Osteocyte (in vitro differentiated cells): ENCODE measurements at places on chromosomes 4 and X.

- DNase-seq: no peak
Observed at GRCh38 chr4:186024637-186025407, 44.1 kb upstream of the TLR3 start.

DNA sequence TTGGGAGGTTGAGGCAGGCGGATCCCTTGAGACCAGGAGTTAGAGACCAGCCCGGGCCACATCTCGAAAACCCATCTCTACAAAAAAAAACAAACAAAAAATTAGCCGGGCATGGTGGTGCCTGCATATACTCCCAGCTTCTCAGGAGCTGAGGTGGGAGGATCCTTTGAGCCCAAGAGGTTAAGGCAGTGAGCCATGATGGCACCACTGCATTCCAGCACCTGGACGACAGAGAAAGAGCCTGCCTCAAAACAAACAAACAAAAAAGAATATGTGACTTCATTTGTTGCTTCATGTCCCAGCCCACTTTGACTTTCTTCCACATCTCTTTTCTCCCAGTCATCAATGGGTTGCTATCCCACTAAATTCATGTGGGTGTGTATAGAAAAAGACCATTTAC is 79.7 kb downstream of the BCOR start:
- no peak for DNase-seq

DNA sequence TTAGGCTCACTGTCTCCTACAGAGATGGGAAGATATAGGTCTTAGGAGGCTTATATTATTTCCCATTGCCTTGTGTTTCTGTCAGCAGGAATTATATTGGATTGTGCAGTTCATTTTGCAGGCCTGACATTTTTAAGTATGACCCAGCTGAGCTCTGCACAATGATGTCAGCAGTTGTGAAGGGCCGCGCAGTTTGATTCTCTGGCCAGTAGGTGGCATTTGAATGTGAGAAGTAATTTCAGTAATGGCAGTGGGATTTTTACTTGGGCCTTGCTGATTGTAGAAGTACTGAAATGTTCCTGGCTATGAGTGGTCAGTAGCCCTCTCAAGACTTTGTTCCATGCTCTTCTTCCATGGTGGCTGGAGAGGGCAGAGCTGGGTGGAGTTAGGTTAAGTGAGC is 247.2 kb upstream of the MTMR8 start:
- DNase-seq: no peak

- no peak for DNase-seq
Observed at GRCh38 chr4:72531768-72532290, 37.2 kb downstream of the ADAMTS3 start.

DNA sequence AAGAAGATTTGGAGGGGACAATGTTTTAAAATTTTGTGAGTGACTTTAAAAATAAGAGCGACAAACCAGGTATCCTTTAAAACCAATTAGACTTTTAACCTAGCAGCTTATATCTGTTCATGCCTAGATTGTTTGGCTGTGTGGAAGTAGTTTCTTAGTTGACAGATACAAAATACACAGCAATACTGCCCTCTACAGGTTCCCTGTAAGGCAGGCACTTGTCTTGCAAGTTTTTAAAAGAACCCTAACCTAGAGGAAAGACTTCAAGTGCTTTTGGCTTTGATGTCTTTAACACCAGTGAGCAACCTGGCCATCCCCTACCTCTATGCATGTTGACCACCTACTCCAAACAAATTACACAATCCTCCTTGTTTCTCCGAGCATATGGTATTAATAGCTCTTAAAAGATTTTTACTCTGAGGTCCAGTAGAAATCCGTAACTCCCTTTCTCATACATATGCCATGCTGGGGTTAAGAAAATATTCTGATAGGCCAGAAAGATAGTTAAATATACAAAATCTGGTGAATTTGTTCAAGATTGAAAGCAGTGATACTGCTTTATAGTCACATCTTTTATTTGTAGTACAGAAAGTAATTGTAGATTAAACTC is 273.0 kb downstream of the ARHGAP24 start:
- no peak for DNase-seq

DNA sequence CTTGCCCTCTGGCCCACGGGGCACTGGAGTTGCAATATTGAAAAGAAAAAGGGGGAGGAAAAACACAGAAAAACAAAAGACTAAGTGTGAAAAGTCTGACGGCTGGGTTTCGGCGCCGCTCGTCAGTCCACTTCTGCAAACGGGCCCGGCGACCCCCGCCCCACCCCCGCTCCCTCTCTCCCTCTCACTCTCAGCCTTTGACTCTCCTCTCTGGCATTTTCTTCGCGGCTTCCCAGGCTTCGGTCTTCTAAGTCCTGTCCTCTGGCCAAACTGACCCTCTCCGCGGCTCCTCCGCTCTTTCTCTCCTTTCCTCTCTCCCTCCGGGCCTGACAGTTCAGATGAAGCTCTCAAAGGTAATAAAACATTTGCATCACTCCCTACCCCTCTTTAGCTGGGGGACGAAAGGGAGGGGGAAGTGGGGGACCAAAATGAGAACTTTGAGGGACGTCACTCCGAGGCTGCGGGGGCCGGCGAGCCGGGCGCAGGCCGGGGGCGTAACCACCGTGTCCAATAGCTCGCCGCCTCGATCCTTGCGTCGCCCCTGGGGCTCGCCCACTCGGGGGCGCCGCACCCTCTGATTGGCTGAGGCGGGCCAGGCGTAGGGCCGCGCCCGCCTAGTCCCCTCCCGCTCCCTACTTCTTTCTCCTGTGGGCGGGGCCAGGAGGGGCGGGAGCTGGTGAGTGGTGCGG is at the start of gene NKX6-1:
TSS of gene NKX6-1 (minus strand) at position 358 of the 689 bp plus-strand sequence. CDS start 1,064 bp downstream, outside the sequence.
- DNase-seq: no peak

DNA sequence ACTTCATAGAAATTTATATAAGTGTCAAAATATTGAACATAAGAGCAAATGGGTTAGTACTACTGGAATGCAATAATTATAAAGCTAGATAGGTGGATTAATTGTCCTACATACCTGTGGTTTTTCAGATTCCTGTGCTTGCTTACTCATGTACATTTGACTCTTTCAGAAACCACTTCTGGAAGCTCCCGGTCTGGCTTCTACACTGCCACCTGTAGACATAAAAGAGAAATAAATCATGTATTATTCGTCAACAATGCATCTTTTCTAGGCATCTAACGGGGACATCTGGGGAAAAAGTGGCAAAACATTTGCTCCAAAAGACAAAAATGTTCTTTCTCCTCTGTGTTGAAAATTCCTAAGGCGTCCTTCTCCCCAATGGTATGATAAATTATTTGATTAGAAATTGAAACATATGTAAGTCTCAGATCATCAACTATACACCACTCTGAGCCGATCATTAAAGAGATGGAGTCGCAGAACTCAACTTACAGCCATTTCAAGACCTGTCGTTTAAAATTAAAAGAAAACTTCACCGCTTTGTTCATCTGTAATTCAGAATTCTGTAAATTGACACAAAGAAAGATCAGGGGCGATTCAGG is 648.7 kb upstream of the DIPK2B start:
- DNase-seq: no peak

DNA sequence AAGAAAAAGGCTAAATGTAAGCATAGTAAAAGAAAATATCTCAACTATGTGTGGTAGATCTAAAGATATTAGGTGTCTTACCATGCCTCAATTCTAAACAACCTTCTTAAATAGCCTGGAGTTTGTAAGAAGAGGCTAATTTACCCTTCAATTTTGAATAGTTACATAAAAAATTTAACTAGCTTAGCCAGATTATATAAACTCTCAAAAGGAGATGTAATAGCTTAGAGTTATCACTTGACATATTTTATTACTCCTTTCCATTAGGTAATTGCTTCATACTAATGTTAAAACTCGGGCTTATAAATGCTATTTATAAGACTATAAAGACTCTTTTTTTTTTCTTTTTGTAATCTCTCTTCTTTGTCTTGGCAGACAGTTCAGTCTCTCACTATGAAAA is 297.5 kb upstream of the PABPC4L start:
- no peak for DNase-seq

DNA sequence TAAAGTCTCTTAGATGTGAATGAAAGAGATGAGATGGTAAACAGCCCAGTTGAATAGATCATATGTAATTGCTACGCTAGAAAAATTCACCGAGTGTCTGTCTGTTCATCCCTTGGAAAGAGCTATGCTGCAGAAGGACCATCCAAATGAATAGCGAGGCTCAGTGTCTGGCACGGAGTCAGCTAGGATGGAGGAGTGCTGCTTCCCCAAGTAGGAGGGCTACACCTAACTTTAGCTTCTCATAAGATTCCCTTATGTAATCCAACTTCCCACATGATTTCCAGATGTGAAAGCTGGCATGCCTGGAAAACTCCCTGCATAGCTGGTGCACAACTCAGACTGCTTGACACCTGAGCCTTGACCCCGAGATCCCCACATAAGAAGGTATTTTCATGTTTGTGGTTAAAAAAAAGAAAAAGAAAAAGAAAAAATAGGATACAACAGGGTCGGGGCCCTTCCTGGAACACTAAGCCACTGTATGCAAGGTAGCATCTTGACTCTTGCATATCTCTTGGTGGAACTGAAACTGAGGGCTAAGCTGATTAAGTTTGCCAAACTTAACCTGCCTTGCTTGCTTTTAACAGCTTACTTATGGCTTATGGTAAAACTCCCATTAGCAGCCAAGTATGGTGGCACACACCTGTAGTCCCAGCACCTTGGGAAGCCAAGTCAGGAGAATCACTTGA is 82.3 kb downstream of the FREM3 start:
- no peak for DNase-seq

DNA sequence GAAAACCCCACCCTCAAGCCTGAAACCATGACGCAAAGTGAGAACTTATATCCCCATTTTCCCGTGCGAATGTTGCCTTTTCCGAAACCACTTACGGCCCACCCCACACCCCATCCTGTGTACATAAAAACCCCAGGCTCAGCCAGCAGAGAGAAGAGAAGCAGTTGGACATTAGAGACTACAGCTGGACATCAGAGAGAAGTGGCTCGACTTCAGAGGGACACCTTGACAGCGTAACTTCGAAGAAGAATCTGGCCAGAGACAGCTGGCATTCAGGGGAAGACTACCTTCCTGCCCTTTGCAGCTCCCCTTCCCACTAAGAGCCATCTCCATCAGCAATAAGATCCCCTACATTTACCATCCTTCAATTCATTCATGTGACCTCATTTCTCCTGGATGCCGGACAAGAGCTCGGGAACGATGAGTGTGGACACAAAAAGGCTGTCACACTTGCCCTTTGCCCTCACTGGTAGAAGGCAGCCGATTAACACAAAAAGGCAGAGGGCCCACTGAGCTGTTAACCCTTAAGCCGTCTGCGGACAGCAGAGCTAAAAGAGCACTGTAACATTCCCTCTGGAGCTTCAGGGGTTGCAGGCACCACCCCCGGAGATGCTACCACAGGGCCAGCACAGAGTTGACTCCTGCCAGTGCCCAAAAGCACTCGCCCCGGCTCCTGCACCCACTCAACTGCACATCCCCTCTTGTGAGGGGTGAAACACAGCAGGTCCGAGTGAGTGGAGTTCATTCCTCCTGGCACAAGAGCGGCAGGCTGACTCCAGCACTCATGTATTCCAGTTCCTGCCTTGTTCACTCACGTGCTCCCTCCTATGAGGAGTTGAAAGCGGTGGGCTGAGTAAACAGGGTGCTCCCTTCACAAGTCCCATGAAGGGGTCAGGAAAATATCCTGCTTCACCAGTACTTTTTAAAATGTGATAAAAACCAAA is 7.5 kb downstream of the CHM start:
- no peak for DNase-seq

DNA sequence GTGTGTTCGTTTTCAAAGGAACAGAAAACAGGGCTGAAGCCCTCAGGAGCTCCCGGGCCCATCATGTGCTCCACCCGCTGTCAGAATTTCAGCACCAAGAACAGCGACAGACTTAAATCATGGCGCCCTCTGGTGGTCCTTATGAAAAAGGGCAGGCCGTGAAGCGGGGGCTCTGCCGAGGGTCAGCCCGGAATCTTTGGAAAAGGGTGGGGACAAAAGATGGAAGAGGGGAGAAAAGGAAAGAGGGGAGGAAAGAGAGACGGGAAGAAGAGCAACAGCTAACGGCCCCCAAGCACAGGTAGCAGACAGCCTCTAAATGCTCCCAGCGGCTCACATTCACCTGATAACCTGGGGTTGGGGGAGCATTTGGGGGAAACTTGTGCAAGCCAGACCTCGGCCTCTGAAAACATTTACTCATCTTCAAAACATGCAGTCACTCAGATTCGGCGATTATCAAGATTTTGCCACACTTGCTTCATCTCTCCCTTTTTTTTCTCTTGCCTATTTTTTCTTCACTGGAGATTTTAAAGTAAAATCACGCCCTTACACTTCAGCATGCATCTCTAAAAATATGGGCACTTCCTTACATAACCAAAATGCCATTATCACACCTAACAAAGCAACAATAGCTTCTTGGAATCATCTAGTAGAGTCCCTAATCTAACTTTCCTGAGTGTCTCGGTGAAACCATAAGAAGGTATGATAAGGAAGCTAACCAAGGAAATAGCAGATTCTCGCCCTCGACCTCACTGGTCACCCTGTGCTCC is 28.1 kb upstream of the MAN2B2 start:
- DNase-seq: no peak

GRCh38 chr4:38948551-38948950 is 80.9 kb downstream of the FAM114A1 start:
- DNase-seq: no peak

GRCh38 chrX:114162068-114162735 is 421.7 kb upstream of the HTR2C start:
- no peak for DNase-seq

- no peak for DNase-seq
Observed at GRCh38 chr4:183383606-183384005, 60.8 kb upstream of the CDKN2AIP start.

DNA sequence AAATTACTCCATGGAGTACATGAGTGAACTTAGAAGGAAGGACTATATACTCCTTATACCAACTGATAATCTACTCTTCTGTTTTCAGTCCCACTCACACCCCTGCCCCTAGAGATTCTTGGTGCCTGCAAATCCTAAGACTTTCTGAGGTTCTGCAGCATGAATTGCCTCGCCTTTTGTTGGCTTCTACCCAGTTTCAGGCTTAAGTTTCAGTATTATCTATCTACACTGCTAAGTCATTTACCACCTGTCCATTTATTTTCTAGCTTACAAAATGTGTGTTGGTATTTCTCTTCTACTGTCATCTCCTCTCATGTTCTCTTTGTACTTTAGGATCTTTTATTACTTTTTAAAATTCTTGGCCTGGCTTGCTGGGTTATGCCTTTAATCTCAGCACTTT is 94.4 kb upstream of the AMOT start:
- DNase-seq: no peak

GRCh38 chrX:24672701-24673190 is 21.0 kb upstream of the POLA1 start:
- no peak for DNase-seq

DNA sequence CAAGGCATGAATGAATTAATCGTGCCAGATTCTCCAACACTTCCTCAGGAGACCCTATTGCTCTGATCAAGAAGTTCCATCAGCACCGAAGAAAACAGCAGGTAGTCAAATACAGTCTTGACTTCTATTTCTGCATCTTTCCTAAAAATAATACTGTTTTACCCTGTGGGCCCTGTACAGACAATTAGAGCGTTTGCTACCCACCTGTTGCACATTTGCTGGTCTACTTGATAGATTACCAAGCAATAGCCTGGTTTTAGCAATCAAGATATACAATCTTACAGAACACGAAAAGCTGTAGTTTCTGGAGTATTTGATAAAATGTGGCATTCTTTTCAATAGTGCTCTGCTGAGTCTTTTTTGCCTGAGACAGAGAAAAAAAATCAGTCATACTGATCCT is 12.3 kb downstream of the GPR174 start:
- DNase-seq: no peak

- no peak for DNase-seq
Observed at GRCh38 chr4:181517491-181517890, 725.7 kb upstream of the TENM3 start.
